Gastrocnemius medialis (tissue), 4 donors: ENCODE measurements at places on chromosomes 2 and 18. TPM values are rescaled to one million over a fixed set of nuclear protein-coding genes. Genes with fewer than 3 reads are reported as not detected.

RESP18 gene
- total RNA-seq: not detected

SKOR2 gene
- total RNA-seq: not detected

LYG1 gene
- 0.67 TPM for total RNA-seq

SPHKAP gene
- total RNA-seq: not detected

SOWAHC gene
- total RNA-seq: 0.75 TPM

- no peaks in the 10 kb centered on the region for H3K36me3 ChIP-seq
- H3K27me3 ChIP-seq: no peaks in the 10 kb centered on the region
- peaks cover 22% of the 10 kb centered on the region for H3K4me1 ChIP-seq
- no peak for DNase-seq
- peak overlapping the region; percentile 68 for H3K27ac ChIP-seq
Measured at GRCh38 chr2:85999061-85999831, 106.4 kb downstream of the POLR1A start.

DNA sequence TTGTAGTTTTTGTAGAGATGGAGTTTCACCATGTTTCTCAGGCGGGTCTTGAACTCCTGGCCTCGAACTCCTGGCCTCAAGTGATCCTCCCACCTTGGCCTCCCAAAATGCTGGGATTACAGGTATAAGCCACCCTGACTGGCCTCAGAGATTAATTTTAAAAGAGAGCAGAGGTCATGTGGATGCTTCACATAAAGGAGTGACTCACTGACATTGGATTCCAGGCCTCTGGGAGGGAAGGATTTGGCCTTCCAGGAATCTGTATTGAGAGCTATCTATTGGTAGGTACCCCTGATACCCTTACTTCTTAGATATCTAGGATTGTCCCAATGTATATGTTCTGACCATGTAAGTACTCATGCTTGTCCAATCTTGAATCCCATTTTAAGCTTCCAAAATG is 138.4 kb downstream of the FAM161A start:
- DNase-seq: no peak
- peak overlapping the region; percentile 92 for H3K27ac ChIP-seq
- no peaks in the 10 kb centered on the region for H3K36me3 ChIP-seq
- H3K4me3 ChIP-seq: no peak overlapping the region

DNA sequence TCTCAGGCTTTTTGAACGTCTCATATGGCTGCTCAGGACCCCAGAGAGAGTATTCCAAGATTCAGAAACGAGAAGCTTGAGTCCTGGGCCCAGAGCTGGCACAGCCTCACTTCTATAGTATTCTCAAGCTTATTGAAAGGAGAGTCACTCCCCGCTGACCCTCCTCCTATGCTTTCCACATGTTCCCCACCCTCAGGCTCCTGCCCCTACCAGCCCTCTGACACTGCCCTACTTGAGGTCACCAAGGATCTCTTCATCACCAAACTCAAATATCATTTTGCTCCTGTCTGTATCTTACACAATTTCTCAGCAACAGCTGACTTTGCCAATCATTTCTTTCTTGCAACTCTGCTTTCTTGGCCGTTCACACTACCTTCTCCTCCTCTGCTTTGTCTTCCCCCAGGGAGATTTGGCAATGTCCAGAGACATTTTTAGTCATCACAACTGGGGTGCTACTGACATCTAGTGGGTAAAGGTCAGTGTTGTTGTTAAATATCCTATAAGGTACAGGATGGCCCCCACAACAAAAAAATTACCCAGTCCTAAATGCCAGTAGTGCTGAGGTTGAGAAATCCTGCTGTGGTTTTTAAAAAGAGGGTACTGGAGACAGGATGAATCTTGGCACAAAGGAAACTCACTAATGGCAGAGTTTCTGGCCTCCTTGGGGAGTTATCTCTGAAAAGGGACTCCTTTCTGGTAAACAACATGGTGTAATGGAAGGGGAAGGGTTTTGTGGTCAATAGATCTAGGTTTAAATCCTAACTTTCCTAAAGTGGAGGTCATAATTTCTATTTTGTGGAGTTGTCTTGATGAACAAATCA is 26.9 kb upstream of the INSIG2 start:
- H3K4me1 ChIP-seq: no peaks in the 10 kb centered on the region
- H3K27me3 ChIP-seq: no peaks in the 10 kb centered on the region
- peak; percentile 17 for DNase-seq
- H3K27ac ChIP-seq: no peak overlapping the region
- no peaks in the 10 kb centered on the region for H3K36me3 ChIP-seq

- peak overlapping the region; percentile 76 for H3K27ac ChIP-seq
- H3K4me1 ChIP-seq: peaks cover 36% of the 10 kb centered on the region
- no peaks in the 10 kb centered on the region for H3K27me3 ChIP-seq
- H3K36me3 ChIP-seq: no peaks in the 10 kb centered on the region
- H3K4me3 ChIP-seq: no peak overlapping the region
Measured at GRCh38 chr2:151907286-151908203, 79.3 kb upstream of the ARL5A start.

GRCh38 chr2:20174410-20174809 is 50.5 kb downstream of the SDC1 start:
- H3K4me1 ChIP-seq: no peaks in the 10 kb centered on the region
- no peak overlapping the region for H3K4me3 ChIP-seq
